EL (cell line): ENCODE measurements at places on chromosomes 1 and 21.

DNA sequence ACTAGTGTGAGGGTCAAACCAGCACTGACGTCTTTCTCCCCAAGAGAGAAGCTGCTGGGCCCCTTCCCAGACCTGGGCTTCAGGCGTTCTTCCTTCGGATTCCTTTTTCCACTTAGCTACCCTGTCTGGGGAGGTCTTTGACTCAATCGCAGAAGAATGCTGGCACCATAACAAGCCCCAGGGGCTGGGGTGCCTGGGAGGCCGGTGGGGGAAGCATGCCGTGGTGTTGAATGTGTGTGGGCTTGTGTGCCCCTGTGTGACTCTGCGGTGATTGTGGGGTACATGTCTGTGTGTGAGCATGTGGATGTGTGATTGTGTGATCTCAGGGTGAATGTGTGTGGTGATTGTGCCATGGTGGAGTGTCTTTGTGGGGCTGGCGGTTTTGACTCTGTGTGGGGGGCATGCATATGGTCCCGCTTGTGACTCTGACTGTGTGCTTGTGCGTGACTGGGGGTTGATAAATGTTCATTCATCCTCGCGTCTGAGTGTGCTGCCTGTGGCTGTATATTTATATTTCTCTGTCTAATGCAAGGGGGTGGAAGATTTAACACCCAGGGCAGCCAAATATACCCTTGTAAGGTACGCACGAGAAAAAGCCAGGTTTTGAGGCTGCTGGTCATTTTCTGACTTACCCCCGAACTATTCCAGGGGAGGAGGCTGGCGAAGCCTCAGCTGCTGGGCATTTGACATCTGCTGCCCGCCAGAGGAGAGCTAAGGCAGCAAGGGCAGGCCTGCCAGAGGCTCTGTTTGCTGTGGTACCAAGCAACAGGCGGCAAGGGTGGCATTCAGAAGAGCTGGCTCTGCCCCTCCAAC lies 1.1 kb upstream of the SYNC start:
- DNase-seq = peak; percentile 99

- peak; percentile 16 for DNase-seq
Observed at GRCh38 chr1:59422921-59423575, 126.2 kb downstream of the FGGY start.

DNA sequence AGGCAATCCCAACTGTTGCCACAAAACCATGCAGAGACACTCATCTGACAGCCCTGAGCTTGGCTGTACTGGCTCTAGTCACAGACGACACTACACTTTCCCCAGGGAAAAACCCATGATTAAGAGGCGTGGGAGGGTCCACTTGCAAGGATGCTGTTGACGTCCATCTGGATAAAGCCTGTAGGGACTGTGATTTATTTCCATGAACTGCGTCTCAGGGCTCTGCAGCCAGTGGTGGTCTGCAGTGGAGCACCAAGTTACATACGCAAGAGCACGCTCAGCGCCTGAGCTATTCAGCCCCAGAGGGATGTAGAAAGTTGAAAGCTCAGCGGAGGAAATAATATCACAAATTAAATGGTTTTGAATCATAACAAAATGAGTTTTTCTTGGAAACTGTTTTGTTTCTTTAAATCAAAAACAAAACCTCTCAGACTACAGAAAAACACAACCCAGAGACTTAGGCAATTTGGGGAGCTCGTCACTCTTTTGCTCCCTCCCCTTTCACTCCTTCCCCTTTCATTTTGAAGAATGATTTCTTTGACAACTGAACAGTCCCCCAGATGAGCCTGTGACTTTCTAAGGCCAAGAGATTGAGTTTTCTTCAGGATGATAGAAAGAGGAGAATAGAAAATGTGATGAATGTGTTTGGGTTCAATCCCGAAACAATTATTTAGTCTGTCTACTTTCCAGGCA lies 71.2 kb downstream of the NGF start:
- no peak for DNase-seq

DNA sequence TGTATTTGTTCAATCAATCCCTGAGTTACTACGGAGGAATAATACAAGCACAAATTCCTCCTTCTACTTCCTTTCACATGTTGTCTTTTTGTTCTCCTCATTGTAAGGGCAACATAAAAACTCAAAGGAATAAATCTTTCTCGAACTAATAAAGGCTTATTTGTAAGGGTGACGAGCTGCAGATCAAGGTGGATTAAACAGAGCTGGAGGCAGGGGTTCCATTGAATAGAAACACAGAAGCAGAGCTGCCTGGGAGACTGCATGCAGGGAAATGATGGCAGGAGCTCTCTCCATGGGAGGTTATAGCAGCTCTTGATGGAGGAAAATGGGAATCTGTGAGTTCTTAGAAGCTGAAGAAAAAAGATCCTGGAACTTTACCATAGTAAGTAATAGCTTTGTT lies 160.2 kb downstream of the CYYR1 start:
- no peak for DNase-seq

- DNase-seq = peak; percentile 48
Observed at GRCh38 chr1:61318319-61319125, 236.2 kb downstream of the NFIA start.

GRCh38 chr21:42281181-42281680 lies 34.0 kb downstream of the TFF3 start:
- no peak for DNase-seq

- DNase-seq = no peak
Observed at GRCh38 chr1:59718989-59719360, 95.8 kb upstream of the HOOK1 start.

- DNase-seq = peak; percentile 70
Observed at GRCh38 chr1:63877816-63878215, 104.0 kb downstream of the ROR1 start.

DNA sequence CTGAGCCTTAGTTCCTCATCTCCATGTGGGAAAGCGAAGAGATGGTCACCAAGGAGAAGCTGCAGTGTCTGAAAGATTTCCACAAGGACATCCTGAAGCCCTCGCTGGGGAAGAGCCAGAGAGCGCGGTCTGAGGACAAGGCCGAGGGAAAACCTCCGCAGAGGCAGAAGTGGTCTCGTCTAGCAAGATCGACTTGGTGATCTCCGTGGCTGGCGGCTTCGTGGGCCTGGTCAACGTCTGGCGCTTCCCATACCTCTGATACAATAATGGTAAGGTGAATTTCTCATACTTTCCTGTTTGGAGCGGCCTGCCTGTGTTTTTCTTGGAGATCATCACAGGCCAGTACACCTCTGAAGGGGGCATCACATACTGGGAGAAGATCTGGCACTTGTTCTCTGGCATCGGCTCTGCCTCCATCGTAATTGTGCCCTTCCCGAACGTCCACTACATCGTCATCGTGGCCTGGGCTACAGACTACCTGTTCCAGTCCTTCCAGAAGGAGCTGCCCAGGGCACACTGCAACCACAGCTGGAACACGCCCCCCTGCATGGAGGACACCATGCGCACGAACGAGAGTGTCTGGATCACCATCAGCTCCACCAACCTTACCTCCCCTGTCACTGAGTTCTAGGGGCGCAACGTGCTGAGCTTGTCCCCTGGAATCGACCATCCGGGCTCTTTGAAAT lies 841.1 kb upstream of the TMPRSS15 start:
- DNase-seq = no peak

DNA sequence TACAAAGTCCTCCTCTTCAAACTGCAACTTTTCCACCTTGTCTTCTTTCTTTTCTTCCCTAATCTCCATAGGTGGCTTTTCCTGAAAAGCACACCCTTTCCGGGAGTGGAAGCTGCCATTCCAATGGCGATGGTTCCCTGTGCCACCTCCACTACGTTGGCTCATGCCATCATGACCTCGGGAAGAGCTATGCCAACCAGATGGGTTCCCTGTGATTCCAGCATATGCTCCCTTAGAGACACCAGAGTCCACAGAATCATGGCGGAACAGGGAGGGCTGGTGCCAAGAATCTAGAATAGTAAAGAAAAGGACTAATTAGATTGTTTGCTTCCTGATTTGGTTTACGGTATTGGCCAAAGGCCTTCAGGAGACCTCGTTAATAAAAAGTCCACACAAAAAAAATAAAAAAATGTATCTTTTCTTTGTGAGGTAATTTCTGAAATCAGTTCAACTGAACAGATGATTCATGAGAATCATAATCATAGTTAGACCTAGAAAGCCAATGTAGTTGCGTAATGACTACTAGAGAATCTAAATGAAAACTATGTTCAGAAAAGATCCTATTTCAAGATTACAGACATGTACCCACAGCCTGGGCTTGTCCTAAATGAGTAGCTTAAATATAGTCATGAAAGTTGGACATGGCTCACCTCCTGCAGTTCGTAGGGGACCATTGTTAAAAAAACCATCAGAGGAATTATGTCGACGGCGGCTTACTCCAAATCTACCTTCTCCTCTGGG lies 30.9 kb upstream of the CCDC17 start:
- peak; percentile 28 for DNase-seq

- no peak for DNase-seq
Observed at GRCh38 chr1:207315435-207315834, 6.0 kb upstream of the CD55 start.

- DNase-seq = no peak
Observed at GRCh38 chr1:29309075-29309474, 72.8 kb downstream of the PTPRU start.

DNA sequence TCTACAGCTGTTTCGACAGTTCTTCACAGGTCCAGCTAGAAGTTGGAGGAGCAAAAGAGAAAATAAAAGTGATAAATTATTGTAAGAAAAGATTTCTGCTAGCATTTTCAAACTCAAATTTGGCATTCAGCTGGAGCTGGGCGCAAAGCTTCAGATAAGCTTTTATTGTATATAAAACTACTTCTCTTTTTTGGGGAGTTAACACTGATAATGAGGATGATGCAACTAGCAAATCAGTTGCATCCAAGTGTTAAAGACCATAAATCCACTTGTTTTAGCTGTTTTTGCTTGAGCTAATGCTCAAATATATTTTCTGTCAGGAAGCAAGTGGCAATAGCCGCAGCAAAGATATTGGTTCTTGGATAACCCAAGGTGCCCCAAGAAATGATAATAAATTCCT lies 127.1 kb upstream of the PKN2 start:
- DNase-seq = no peak

GRCh38 chr1:224879162-224879803 lies 50.2 kb upstream of the DNAH14 start:
- DNase-seq = peak; percentile 44

GRCh38 chr1:59879996-59880505 lies 46.5 kb downstream of the CYP2J2 start:
- no peak for DNase-seq

GRCh38 chr1:159266832-159267231 lies 35.3 kb upstream of the FCER1A start:
- DNase-seq = peak; percentile 49

DNA sequence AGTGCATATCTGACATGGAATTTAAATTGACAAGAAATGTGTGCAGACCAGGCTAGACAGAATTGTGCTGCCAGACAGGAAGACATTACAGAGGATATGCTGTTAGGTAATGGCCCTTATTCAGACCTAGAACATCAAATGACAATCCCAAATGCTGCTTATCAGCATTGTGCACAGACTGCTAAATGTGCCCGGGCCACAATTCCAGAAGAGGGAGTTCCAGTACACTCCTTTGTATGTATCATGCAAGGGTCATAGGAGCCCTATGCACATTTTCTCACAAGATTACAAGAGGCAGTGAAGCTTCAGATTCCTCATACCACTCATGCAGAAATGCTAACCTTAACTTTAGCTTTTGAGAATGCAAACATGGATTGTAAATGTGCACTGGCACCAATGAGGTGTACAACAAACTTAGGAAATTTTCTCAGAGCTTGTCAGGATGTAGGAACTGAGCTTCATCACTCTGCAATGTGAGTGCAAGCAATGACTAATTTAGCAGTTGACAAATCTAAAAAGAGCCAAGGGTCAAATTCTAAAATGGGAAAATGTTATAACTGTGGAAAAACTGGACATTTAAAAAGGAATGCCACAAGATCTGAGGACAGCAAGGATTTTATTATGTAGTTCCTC lies 273.5 kb downstream of the COL11A1 start:
- DNase-seq = peak; percentile 64

DNA sequence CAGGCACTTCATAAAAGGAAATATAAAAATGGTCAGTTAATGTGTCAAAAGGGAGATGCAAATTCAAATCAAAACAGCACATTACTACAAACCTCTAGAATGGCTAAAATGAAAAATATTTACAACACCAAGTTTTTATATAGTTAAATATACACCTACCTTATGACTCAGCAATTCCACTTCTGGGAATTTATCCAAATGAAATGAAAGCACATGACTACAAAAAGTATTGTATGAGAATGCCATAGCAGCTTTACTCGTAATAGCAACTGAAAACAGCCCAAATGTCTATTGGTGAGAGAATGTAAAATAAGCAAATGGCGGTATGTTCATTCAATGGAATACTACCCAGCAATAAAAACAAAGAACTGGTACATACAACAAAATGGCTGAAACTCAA lies 175.8 kb upstream of the SPAG17 start:
- DNase-seq = peak; percentile 82

DNA sequence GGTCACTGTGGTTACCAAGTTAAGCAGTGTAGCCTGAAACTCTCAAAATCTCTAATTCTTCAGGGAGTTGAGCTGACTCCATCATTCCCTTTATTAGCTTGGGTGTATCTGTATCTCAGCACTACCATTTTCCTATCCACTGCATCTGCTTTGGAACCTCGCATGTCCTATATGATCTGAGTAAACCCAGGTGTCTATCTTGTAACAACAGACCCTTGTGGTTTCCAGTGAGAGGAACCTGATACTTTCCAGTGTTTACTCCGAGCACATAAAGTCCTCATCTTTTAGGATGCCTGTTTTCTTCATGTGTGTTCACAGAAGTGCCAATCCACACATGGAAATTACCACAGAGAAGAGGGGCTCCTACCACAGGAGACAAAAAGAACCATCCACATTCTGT lies 650.4 kb downstream of the LMO4 start:
- DNase-seq = no peak

DNA sequence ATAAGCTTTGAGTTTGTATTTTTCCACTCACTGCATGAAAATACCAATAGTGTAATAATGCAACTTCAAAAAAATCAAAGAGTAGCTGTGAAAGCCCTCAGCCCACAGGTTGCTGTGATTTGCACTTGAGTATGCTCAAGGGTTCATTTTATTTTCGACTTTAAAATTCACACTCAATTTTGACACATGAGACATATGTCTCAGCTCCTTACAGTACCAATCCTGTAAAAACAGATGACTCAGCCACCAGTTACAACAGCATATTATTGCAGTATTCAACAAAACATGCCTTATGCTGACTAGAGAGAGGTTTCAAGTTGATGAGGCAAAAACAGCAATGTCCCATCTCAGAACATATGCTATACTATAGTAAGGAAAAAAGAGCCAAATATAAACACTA lies 66.1 kb downstream of the CYYR1 start:
- peak; percentile 45 for DNase-seq

GRCh38 chr1:30110846-30111245 lies 612.5 kb downstream of the MATN1 start:
- no peak for DNase-seq
